ENCODE measurements at places on chromosomes 16 and 17.

DNA sequence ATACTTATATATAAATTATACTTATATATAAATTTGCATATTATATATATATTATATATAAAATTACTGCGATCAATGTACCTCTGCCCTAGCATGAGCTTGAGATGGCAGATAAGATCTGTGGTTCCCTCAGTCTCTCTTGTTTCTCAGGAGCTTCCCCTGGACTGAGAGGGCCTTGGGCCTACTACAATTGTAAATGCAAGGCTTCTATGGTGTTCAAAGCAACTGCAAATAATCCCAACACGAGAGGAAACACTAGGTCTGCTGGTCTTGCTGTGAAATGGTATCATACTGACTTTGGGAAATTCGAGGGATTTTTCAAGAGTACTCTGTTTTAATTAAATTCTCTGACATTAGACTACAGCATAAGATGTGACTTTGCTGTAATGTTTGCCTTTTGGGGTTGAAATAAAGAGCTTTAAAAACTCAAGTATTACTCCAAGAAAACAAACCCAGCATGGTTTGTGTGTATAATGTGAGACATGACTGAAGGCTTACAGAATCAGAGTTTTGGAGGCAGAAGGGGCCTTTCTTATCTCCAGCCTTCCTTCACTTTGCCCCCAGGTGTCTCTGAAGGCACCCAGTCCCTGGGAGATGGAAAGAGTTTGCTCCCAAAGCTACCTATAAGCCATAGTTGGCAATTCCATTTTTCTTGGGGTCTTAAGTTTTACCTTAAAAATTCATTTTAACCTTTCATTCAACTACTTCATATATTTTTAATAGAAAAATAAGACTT lies 24.2 kb downstream of the ACSM1 start:
- DNase-seq = no peak

DNA sequence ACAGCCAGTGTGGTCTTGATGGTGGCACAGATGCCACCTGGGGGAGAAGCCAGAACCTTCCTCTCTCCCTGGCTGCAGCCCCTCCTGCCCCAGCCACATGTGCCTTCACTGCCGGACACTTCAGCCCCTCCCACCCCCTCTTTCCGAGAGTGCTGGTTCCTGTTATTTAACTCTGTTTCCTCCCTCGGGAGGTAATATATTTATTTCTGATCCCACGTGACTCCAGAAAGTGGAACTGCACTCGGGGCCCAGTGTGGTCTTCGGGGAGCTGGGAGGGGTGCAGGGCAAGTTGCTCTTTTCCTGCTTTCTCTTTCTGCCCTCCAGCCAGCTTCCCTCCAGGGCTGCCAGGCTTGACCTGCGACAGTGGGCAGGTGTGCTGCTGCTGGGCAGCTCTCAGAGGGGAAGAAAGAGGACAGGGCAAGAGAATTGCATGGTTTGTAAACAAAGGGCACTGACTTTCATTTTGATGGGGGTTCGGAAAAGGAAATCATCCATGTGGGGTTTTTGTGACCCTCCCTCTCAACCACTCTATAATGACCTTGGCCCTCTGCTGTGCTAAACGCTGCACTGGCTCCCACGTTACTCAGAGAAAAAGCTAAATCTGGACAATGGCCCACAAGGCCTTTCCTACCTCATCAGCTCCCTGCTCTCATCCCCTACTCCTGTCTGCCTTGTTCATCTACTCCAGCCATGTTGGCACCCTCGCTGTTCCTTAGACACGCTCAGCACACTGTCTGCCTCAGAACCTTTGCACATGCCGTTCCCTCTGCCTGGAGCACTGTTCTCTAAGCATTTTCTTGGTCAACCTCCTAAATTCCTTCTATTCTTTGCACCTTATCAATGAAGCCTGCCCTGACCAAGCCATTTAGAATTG lies 8.2 kb upstream of the CIITA start:
- DNase-seq = no peak

DNA sequence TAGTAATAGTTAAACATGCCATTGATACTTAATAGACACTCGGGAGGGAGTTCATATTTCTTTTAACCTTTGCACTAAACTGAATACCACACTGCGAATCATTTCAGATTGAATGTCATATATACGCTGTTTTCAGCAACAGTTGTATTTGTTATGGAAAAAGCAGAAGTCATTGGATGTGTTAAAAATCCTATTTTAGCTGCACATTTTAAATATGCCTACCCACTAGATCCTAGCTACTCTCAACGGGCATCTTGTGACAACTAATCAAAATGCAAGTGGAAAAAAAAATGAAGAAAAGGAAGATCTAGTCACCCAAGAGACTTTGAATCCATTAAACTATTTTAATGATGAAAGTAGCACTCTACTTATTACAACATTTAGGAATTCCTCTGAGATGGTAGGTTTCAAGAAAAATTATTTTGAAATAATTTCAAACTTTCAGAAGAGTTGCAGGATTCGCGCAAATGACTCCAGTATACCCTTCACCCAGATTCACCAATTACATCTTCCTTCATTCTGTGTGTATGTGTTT lies 51.4 kb upstream of the MNT start:
- no peak for DNase-seq

- no peak for DNase-seq
Measured at GRCh38 chr16:49477250-49477895, 103.8 kb downstream of the C16orf78 start.

- DNase-seq = no peak
Measured at GRCh38 chr17:3882276-3882675, 10.6 kb downstream of the CAMKK1 start.

- DNase-seq = no peak
Measured at GRCh38 chr17:78497115-78497540, 80.1 kb downstream of the DNAH17 start.

- DNase-seq = no peak
Measured at GRCh38 chr16:87939562-87940423, 3.5 kb upstream of the CA5A start.

GRCh38 chr17:43719578-43719977 lies 39.0 kb downstream of the SOST start:
- no peak for DNase-seq

DNA sequence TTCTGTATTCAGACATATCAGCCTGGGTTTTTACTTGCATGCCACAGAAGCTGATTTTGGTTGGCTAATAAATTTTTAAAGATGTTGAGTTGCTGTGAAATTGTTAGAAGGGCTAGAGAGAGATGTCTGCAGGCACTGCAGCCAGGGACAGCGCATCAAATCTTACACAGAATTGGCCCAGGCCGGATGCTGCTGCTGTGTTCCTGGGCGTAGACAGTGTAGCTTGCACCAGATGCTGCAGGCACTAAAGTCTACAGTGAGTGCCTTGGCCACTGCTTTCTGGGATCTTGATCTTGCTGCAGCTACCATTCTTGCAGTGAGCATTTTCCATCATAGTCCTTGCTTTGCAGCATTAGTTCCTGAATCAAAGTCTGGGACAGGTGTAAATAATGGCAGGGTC lies 169.9 kb downstream of the SPECC1 start:
- no peak for DNase-seq

GRCh38 chr17:76685846-76686245 lies 24.9 kb downstream of the MXRA7 start:
- DNase-seq = no peak

GRCh38 chr16:87780385-87780989 lies 14.7 kb upstream of the KLHDC4 start:
- peak; percentile 12 for DNase-seq

DNA sequence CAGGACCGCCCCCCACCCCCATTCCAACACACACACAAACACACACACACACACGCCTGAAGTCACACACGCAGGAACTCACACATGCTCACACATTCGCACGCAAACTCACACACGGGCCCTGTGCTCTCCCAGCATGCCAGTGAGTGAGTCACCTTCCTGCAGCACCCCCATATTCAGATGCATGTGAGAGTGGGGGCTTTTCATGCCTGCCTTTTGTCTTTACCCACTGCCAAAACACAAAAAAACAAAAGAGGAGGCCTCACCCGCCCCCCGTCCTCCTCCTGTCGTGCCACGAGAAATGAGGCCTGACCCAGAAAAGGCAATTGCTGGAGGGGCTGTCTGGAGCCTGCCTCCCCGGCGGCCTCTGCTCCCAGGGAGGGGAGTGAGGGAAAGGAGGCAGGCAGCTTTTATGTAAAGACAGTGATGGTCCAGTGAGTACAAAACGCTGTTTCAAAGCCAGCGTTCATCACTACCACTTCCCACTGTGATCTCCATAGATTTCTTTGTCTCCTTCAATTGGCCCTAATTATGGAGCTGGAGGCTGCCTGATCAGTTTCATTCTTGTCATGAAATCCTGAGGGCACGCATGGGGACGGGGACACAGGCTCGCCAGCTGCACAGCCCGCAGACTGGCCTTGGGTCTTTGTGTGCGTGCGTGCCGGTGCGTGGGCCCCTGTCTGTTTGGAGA lies 29.5 kb upstream of the GSE1 start:
- DNase-seq = no peak

GRCh38 chr16:19288872-19289799 lies 3.6 kb downstream of the CLEC19A start:
- no peak for DNase-seq

- no peak for DNase-seq
Measured at GRCh38 chr16:4115209-4115948, 863 bp downstream of the ADCY9 start.

GRCh38 chr16:57299009-57299718 lies 14.7 kb upstream of the PLLP start:
- peak; percentile 11 for DNase-seq

DNA sequence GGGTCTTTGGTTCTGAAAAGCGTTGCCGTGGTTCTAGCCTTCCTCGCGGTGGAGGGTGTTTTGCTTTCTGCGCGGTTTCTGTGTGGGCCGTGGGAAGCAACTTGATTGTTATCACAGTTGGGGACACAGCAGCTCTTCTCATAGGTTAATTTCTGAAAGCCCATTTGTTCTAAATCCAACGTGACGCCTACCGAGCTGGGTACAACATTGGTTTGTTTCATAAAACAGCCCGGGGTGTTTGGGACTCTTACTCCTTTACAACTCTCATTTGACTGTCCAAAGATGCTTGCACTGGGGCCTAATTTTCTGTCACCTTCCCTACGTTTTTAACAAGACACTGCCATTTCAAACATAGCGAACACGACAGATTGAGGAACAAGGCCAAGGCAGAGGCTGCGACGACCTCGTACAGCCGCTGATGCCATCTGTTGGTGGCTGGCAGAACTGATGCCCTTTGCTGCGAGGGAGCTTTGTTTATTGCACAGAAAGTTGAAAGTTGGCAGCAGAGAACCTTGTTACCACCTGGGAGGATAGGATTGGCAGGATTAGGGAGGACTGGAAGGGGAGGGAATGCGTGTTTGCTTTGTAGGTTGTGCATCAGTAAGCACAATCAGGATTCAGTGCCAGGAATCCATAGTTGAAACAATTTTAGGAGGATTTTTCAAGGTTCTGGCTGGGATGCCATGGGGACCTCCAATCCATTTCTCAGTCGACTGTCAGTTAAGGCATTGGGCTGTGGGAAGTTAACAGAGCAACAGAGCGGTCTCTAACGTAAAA lies 98.3 kb downstream of the PITPNC1 start:
- DNase-seq = peak; percentile 75

- no peak for DNase-seq
Measured at GRCh38 chr16:88892065-88892464, 25.6 kb upstream of the PABPN1L start.

DNA sequence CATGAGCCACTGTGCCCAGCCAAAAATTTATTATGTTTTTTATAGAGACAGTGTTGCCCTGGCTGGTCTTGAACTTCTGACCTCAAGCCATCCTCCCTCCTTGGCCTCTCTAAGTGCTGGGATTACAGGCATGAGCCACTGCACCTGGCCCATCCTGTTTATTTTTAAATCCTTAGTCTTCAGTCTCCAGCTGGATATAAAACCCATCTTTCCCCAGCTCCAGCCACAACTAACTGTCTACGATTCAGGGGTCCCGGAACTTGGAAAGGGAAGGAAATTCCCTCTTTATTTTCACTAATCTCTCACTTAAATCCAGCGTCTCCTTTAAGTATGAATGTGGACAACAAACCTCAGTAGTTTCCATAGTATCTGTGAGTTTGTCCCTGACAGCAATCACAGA lies 62.2 kb downstream of the IQCK start:
- no peak for DNase-seq

GRCh38 chr16:11263737-11264136 lies 5.4 kb downstream of the TNP2 start:
- no peak for DNase-seq

GRCh38 chr17:33981711-33982601 lies 273.1 kb upstream of the CCL2 start:
- no peak for DNase-seq

DNA sequence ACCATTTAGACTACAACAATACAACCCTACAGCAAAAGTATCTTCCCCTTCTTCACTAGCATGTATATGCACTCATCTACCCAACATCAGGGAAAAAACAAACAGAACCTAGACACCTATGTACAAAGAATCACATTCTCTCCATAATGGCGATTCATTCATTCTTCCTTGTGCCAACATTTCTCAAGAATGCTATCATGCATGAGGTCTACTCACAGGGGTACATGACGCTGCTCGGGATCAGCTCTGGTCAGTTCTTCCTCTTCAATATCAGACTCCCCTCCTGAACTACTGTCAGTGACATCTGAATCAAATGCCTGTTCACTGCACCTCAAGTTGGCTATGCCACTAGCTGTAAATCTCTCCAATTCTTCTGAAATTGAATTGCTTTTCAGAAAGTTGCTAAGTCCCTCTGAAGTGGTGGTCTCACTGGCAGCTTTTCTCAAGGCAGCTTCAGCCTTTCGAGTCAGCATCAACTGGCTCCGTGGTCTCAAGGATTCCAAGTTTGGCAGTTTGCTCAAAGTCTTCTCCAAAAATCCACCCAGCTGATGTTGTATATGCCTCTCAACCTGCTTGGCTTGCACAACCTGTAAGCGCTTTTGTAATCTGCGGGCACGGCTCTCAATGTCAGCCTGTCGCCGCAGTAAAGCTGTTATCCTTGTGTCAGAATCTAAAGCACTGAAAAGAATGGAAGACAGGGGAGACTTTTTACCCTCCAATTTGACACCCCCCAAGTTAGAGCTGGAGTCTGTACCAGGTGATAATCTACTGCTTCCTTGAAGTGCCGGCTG lies 22.4 kb downstream of the KANSL1 start:
- no peak for DNase-seq

DNA sequence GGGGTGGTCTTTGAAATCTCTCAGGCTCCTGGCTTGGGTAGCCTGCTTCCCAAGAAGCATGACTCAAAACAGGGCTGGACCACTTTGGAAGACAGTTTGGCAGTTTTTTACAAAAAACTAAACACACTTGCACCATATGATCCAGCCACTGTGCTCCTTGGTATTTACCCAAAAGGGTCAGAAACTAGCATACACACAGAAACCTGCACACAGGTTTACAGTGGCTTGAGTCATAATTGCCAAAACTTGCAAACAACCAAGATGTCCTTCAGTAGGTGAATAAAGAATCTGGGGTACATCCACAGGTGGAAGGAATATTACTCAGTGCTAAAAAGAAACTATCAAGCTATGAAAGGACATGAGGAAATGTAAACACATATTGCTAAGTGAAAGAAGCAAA lies 323.2 kb upstream of the CDH5 start:
- DNase-seq = no peak

All from activated CD8-positive, alpha-beta memory T cell treated with anti-CD3 and anti-CD28 coated beads for 1 hour (primary cell).